ENCODE measurements at places on chromosomes 1 and 21. TPM values are rescaled to one million over a fixed set of nuclear protein-coding genes. Genes with fewer than 3 reads are reported as not detected.

Gene PPIAL4G
- not detected for total RNA-seq

Gene DNALI1
- total RNA-seq = 1.0 TPM

Gene C1orf116
- 0.03 TPM for total RNA-seq

Gene KCNQ4
- total RNA-seq = 0.05 TPM

Gene TMPRSS15
- not detected for total RNA-seq

Gene SHE
- not detected for total RNA-seq

Gene NGF
- total RNA-seq = 1.3 TPM

DNA sequence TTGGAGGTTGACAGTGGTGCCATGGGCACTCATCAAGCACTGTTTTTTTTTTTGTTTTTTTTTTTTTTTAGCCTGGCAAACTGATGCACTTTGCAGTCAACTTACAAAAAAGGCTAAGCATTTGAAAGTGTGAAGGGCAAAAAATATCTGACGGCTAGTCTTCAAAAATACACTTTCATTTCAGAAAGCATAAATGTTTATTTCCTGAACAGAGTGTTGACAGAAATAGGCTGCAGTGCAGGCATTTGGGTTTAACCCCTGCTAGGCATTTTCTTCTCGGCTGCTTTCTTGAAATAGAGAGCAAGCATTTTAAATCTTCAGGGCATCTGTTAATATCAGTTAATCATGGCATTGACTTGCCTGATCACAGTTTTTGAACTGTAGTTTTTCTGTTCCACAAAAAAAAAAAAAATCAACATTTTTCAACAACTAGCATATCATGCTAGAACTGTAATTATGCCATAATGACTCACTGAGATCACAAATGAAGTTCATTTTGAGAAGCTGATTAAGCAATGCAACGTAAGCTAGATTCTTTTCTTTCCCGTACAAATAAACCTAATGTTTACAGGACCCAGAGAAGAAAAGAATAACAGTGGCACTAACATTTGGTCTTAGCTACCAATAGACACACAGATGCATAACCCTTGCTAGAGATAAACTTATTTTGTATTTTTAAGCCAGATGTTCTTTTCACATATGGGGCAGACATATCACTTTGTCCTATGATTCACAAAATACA lies 100.4 kb upstream of the USH2A start:
- no peaks in the 10 kb centered on the region for H3K27me3 ChIP-seq
- H3K4me1 ChIP-seq = no peaks in the 10 kb centered on the region
- H3K27ac ChIP-seq = no peak overlapping the region
- no peaks in the 10 kb centered on the region for H3K36me3 ChIP-seq

DNA sequence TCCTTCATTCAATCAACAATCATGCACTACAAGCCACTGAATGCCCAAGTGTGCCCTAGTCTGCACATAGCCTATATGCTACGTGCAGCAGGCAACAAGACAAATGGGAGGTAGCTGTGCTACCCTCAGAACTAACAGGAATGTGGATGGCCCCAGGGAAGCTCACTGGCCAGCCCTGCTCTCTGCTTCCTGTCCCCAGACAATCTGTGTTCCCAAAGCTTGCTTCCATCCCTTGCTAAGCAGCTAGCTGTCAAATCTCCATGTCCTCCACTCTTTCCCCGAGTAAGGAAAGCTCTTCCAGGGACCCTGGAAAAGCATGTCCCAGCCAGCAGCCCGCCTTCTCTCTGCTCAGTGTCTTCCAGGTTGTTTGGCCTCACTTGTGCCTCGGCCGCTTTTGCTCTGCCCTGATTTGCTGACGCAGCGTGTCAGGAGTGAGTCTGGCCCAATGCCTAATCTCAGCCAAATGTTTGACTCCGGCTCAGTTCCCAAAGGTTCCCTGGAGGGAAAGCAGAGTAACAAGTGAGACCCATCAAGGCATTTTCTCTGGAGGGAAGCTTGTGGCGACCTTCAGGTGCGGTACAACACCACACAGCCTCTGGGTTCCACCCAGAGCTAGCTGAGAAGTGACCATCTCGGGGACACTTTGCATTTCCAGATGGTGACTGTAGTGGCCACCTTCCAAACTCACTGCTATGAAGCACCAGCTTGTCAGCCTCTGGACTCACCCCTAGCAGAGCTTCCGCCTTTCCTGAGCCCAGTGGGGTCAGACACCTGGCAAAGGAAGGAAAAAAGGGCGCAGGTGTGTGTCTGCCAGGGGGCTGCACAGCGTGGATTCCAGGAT lies 243.4 kb downstream of the RHOU start:
- H3K4me1 ChIP-seq = 0 out of 2 replicates have a peak, but pooled peaks cover 4% of the 10 kb centered on the region
- no peak for DNase-seq
- H3K4me3 ChIP-seq = no peak overlapping the region
- no peak overlapping the region for H3K27ac ChIP-seq

DNA sequence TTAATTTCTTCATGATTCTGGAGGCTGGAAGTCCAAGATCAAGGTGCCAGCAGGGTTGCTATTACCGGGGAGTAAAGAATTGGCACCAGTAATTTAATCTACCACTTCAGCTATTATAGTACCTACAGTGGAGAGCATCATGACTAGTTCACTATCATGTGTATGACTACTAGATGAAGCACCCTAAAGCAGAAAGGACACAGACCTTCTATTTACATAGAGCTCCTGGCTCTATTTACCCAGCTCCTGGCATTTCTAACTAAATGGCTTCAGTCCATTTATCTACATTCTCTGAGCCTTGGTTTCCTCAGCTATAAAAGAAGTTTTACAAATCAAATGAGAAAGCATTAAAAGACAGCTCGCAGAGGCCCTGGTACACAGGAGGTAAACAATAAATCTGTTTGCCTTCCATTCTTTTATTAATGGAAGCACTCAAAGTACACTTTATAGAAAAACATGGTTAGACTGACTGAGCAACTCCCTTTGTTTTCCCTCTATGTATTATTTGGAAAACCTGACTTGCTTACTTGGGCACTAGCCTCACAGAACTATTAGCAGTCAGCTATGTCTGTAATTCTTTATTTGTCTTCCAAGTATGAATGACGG lies 203.0 kb downstream of the SLC35F3 start:
- no peak for DNase-seq
- no peaks in the 10 kb centered on the region for H3K36me3 ChIP-seq
- H3K27me3 ChIP-seq = peaks cover 3% of the 10 kb centered on the region
- H3K4me1 ChIP-seq = no peaks in the 10 kb centered on the region
- no peak overlapping the region for H3K4me3 ChIP-seq
- H3K27ac ChIP-seq = no peak overlapping the region

DNA sequence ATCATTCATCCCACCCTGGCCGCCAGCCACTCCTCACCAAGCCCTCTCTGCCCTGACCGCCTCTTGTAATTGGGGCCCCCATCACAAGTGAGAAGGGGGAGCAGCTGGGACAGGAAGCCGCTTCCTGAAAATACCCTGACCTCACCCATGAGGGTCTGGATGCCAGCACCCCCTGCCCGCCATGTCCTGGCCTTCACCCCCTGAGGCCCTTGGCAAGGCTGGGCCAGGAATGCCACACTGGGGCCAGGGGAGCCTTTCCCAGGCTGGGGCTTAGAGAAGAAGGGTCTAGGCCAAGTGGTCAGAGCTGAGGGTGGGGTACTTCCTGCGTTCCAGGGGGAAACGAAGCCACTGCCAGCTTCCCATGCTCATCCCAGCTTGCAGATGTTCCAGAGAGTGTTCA lies 60.5 kb downstream of the TAS1R2 start:
- H3K27me3 ChIP-seq = peaks cover 45% of the 10 kb centered on the region
- no peaks in the 10 kb centered on the region for H3K36me3 ChIP-seq
- H3K4me3 ChIP-seq = no peak overlapping the region
- DNase-seq = no peak
- H3K27ac ChIP-seq = no peak overlapping the region

- no peaks in the 10 kb centered on the region for H3K27me3 ChIP-seq
- DNase-seq = no peak
- no peaks in the 10 kb centered on the region for H3K4me1 ChIP-seq
- no peak overlapping the region for H3K27ac ChIP-seq
Observed at GRCh38 chr1:180633057-180634056, 1.5 kb downstream of the XPR1 start.

DNA sequence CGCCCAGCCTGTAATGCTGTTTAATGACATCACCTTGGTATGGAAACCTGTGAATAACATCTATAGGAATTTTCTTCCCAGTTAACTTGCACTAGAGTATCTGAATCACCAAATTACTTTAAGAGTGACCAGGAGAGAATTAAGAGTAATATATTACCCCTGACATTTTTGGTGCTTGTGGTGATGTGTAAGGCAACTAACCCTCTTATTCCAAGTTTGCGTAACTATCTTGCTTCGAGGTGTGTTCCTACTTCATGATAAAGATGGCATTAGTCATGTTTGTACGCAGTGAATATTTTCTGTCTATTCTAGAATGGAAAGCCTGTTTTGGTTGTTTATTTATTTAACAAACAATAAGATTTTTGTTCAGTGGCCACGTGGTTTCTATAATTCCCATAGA lies 131.3 kb downstream of the ZP4 start:
- H3K4me3 ChIP-seq = no peak overlapping the region
- no peaks in the 10 kb centered on the region for H3K27me3 ChIP-seq
- H3K4me1 ChIP-seq = no peaks in the 10 kb centered on the region

DNA sequence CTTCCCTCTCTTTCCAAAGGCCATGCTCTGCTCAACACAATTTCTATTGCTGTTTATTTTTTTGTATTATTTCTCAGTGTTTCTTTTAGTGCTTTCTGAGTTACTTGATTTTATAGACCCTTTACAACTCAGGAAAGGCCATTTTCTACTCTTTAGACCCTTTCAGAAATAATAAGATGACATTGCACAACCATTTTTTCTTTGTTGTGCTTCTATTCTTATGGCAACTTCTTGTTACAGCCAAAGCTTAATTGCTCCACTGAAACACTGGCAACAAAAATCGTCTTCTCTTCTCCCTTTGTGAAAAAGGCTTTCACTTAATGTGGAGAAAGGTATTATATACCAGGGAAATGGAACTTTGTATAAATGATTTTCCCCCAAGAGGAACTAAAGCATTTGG lies 39.0 kb upstream of the SAMSN1 start:
- H3K27ac ChIP-seq = no peak overlapping the region
- H3K4me1 ChIP-seq = no peaks in the 10 kb centered on the region
- H3K36me3 ChIP-seq = no peaks in the 10 kb centered on the region
- DNase-seq = no peak
- H3K27me3 ChIP-seq = no peaks in the 10 kb centered on the region
- H3K4me3 ChIP-seq = no peak overlapping the region

DNA sequence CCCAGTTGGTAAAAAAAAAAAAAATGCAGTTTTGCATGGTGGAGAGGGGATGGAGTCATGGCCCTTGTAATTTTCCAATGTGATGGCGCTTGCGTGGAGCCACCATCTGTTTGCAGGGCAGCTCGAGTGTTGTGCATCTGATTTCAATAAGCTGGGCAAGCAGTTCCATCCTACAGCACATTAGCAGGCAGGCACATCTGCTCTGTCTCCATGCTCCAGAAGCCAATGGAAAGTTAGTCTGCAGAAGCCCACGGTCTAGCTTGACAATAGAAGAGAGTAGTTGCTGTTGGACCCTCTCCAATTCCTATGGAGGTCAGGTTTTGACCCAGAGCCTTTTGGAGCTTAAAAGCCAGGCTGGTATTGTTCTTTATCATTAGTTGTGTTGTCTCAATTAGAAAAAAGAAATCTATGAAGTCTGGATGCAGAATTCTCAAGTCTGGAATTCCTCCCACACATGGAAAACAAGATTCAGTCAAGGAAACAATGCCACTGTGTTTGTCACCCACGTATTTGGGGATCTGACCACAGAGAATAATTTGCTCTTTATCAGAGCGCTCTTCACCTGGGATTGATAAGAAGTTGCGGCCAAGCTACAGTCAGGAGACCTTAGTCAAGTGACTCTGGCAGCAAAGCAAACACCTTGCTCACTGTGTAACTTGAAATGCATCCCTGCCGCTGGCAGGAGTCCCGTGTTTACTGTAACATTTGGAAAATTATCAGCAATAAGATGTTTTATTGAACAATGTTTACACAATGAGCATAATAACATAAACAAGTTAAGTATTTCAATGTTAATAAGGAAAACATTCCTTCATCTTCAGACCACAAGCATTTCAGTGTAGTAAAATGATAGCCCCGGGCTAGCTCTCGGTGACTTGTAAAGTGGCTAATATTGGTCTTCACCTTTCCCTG lies 20.7 kb downstream of the NGF start:
- H3K4me1 ChIP-seq = peaks cover 28% of the 10 kb centered on the region
- H3K36me3 ChIP-seq = no peaks in the 10 kb centered on the region
- H3K27me3 ChIP-seq = no peaks in the 10 kb centered on the region
- no peak overlapping the region for H3K27ac ChIP-seq
- DNase-seq = no peak

DNA sequence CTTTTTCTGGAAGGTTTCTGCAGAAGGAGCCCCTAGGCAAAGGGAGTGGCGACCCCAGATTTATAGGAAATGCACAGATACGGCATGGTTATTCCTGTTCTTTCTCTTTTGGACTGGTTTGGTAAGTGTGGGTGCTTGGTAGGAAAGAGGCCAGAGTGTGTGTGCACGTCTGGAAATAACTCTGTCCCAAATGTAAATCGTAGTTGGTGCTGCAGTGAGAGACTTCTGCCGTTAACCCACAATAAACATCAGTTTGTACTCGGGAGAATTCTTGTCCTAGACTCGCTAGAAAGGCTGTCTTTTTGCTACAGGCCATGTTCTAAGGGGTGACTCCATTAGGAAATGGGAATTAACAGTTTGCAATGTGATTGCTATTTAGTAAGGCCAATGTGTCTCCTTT lies 779 bp downstream of the SLC44A3 start:
- DNase-seq = no peak
- H3K4me3 ChIP-seq = no peak overlapping the region
- H3K4me1 ChIP-seq = peaks cover 14% of the 10 kb centered on the region
- H3K27me3 ChIP-seq = no peaks in the 10 kb centered on the region
- no peaks in the 10 kb centered on the region for H3K36me3 ChIP-seq
- H3K27ac ChIP-seq = no peak overlapping the region

GRCh38 chr1:204520834-204521709 lies 4.9 kb downstream of the MDM4 start:
- DNase-seq = peak; percentile 12
- H3K27ac ChIP-seq = no peak overlapping the region
- peaks cover 58% of the 10 kb centered on the region for H3K36me3 ChIP-seq
- H3K4me3 ChIP-seq = no peak overlapping the region
- no peaks in the 10 kb centered on the region for H3K27me3 ChIP-seq
- H3K4me1 ChIP-seq = 0 out of 2 replicates have a peak, but pooled peaks cover 4% of the 10 kb centered on the region

DNA sequence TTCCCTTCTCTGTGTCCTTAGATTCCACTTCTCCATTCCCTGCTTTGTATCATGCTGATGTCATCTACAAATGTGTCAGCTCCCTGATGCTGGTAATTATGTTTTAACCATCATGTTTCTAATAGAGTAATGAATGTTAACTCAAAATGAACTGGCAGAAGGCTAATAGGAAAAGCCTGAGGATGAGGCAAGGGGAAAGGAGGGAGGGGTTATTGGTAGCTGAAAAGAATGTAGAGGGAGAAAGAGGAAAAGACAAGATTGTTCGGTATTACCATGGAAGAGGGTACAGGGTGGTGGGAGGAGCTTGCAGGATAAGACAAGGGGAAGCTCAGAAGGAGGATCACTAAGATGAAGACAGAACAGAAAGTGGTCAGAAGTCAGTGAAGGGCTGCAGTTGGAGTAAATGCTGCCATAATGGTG lies 150.9 kb downstream of the ZC3H11B start:
- no peak overlapping the region for H3K27ac ChIP-seq
- no peaks in the 10 kb centered on the region for H3K27me3 ChIP-seq

GRCh38 chr1:94031154-94031553 lies 89.8 kb downstream of the ABCA4 start:
- no peaks in the 10 kb centered on the region for H3K27me3 ChIP-seq
- H3K36me3 ChIP-seq = no peaks in the 10 kb centered on the region
- no peak overlapping the region for H3K4me3 ChIP-seq
- DNase-seq = no peak
- no peak overlapping the region for H3K27ac ChIP-seq

Data from SJSA1 (cell line).